ENCODE measurements at places on chromosomes 2 and 18. TPM values are rescaled to one million over a fixed set of nuclear protein-coding genes. Genes with fewer than 3 reads are reported as not detected.

The NFE2L2 gene
- total RNA-seq = 38.1 TPM

The CCL20 gene
- total RNA-seq = 0.44 TPM

The RNASEH1 gene
- total RNA-seq = 48.7 TPM

The ZNF385B gene
- total RNA-seq = 5.6 TPM

The REEP1 gene
- 15.3 TPM for total RNA-seq

The ABCG5 gene
- total RNA-seq = 0.21 TPM

The KCNG2 gene
- 0.37 TPM for total RNA-seq

The PAX8 gene
- 4.5 TPM for total RNA-seq

The TRIM54 gene
- 0.49 TPM for total RNA-seq

The SCYGR4 gene
- not detected for total RNA-seq

The CCDC74B gene
- total RNA-seq = 3.2 TPM

The TMEM247 gene
- total RNA-seq = not detected

The MSTN gene
- 0.29 TPM for total RNA-seq

The TXNDC2 gene
- 0.31 TPM for total RNA-seq

The ALK gene
- 3.7 TPM for total RNA-seq

The PLEK gene
- not detected for total RNA-seq

The CAPN14 gene
- 0.21 TPM for total RNA-seq

The VWC2L gene
- 0.23 TPM for total RNA-seq

The DNAJC10 gene
- 151 TPM for total RNA-seq

The UCN gene
- 3.5 TPM for total RNA-seq

The MDH1B gene
- 4.3 TPM for total RNA-seq

The IL1A gene
- total RNA-seq = 0.76 TPM

The TWSG1 gene
- total RNA-seq = 37.5 TPM

The LHCGR gene
- total RNA-seq = 0.78 TPM

The TLX2 gene
- total RNA-seq = 0.77 TPM

The OTOF gene
- 0.37 TPM for total RNA-seq

The RAMP1 gene
- 20.9 TPM for total RNA-seq

The GALR1 gene
- 0.05 TPM for total RNA-seq

The HAUS1 gene
- 88.1 TPM for total RNA-seq

The RGPD4 gene
- total RNA-seq = 0.15 TPM

The IGFBP5 gene
- 16.8 TPM for total RNA-seq

The SERPINB4 gene
- total RNA-seq = 0.99 TPM

The NYAP2 gene
- total RNA-seq = 7.9 TPM

The TPGS2 gene
- 28.1 TPM for total RNA-seq

The ANKRD39 gene
- total RNA-seq = 19.4 TPM

The EFHD1 gene
- total RNA-seq = 3.7 TPM

The KIDINS220 gene
- total RNA-seq = 196 TPM

The ADCYAP1 gene
- total RNA-seq = not detected

The CNDP1 gene
- total RNA-seq = 0.18 TPM

The AUP1 gene
- total RNA-seq = 63.7 TPM

The GNAL gene
- 2.8 TPM for total RNA-seq

The ATAD2B gene
- total RNA-seq = 20.3 TPM

The SETBP1 gene
- total RNA-seq = 1.6 TPM

The CDH19 gene
- total RNA-seq = not detected

The CCDC141 gene
- total RNA-seq = 0.43 TPM

The PDE6D gene
- 34.2 TPM for total RNA-seq

The ELP2 gene
- total RNA-seq = 73.5 TPM

The NETO1 gene
- total RNA-seq = 0.35 TPM

The LRATD1 gene
- 19.2 TPM for total RNA-seq

All from motor neuron (in vitro differentiated cells).